ENCODE measurements at places on chromosomes 3 and 15. TPM values are rescaled to one million over a fixed set of nuclear protein-coding genes. Genes with fewer than 3 reads are reported as not detected.

DNA sequence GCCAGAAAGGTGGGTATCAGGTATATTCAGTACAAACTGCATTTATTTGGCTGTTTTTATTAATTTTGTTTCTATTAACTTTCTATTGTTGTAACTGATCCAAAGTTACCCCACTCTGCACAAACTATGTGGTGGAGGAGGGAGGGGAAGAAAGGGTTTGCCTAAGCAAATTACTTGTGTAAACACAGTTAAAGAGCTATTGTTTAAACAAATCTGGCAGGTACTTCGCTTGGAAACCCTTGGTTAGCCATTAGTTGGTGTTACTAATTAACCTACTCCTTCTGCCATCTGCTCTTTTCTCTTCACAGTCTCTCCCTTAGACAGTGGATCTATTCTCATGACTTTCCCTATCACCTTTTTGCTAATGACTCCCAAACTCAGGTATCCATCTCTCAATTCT is 328.4 kb upstream of the NECTIN3 start:
- no peak for DNase-seq

DNA sequence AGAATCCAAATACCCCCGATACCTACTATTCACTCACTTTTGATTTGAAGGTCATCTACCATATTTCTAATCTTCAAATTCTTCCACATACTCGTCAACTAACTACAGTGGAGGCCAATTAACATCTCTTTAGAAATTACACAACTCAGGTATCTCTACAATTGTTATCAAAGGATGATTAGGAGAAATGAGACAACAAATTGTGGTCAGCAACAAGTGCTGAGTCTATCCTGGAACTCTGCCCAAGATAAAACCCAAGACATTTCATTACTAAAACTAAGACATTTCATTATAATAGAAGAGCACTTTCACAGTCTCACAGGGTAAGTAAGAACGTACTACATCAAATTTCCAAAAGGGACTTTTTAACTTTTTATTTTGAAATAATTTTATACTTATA is 100.0 kb downstream of the TBC1D5 start:
- no peak for DNase-seq

- no peak for DNase-seq
These were observed 236.8 kb downstream of the TUSC7 start for GRCh38 chr3:116946376-116946775.

The FAM240A gene
- not detected for total RNA-seq

The PCSK6 gene
- total RNA-seq, result 2.6 TPM

Measured in CD8-positive, alpha-beta T cell (primary cell).